ENCODE measurements at places on chromosomes 7 and 10.

DNA sequence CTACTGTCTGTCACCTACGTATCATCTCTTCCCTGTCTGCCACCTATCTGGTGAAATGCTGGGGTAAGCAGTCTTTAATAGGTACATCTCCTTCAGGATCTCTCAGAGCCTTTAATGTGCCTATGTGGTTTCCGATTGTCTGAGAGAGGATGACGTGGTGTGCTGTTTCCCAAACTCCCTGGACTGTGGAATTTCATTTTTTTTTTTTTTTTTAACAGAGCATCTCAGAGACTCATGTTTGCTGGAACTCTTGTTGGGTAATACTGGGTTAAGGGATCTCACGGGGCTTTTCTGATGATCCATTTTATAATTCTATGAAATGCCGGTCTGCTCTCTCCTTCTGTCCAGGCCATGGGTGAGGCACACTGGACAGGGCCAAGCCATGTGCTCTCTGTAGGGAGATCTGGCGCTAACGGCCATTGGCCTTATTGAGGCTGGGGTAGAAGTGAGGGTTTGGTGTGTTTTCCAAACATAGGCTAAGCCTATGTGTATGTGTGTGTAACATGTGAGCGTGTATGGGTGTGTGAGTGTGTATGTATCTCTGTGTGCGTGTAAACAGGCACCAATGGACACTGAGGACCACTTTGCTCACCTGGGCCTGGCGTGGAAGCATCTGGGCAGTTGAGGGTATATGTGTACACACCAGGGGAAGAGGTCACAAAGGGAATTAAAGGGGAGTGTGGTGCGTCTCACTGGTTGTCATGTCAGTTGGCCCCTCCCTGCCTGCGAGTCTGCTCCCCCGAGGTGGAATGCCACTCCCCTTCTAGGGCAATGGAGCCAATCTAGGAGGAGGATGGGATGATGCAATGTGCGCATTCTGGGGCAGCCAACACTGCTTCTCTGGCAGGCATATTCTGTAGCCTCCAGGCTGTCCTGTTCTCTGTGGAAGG lies 7.8 kb downstream of the ADRA2A start:
- no peak for DNase-seq

DNA sequence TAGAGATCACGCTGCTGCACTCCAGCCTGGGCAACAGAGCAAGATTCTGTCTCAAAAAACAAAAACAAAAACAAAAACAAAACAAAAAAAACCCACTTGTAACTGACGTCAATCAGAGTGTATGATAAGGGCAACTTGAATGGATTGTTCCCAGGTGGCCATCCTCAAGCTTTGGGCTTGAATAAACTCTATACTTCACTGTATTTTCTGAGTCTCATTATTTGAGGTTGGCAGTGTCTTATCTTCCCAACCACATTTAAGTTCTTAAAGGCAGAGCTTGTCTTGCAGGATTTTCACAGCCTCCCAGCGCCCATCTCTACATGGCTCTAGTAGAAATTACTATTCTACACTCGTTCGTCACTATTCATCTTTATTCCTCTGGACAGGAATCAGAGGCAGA lies 5.1 kb upstream of the OAT start:
- DNase-seq, result no peak

GRCh38 chr10:75071756-75072155 lies 39.7 kb upstream of the SAMD8 start:
- DNase-seq, result no peak

DNA sequence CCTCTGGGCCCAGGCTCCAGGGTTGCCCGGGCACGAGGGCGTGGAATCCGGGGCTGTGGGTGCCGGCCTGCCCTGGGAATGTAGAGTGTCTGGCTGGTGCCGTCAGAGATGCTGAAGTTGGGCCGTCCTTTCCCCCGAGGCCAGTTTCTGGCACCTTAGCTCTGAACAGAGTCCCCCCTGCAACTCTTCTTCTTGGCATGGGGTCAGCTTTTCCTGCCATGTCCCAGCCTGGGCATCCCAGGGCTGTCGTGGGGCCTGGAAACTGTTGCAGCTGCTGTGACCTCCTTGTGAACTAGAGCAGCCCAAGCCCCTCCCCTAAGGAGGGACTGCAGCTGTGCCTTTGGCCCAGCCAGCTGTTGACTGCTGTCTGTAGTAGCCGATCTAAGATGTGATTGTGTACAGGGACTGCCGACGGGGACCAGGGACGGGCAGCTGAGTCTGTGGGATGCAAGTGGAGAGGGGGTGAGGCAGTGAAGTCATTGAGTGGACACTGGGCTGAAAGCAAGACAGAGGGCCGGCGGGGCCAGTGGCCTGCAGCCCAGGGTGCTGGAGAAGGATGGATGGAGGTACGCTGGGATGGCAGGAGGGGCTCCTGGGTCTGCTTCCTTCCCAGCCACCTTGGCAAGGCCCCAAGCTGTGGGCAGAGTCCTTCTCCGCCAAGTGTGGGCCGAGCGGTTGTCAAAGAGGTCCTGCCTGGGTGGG lies 35.8 kb downstream of the GBX1 start:
- no peak for DNase-seq
